ENCODE measurements at places on chromosomes 3 and 15.

- DNase-seq: no peak
Measured at GRCh38 chr3:129648391-129648790, 41.9 kb upstream of the PLXND1 start.

DNA sequence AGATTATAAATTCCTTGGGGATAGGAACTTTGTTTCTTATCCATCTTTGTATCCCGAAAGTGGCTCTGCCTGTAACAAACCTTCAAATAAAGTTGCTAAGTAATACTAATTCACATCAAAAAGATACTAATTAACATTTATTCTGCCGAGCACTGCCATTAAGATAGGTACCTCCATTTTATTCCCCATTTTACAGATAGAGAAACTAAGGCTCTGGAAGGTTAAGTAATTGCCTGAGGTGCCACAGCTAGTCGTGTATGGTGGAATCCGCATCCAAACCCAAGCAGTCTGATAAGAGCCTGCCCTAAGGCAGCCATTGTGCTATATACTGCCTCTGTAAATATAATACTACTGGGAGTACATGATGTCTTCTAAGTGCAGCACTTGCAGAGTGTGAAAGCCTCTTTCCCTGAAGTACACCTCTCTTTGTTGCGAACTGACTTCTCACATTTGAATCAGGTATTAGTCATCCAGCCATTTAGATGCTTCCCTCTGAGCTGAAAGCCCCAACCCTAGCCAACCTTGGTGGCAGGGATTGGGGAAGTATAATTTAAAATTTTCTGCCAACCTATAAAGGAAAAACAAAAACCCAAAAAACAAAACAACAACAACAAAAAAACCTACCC is 78.5 kb upstream of the CHD2 start:
- peak; percentile 27 for DNase-seq

DNA sequence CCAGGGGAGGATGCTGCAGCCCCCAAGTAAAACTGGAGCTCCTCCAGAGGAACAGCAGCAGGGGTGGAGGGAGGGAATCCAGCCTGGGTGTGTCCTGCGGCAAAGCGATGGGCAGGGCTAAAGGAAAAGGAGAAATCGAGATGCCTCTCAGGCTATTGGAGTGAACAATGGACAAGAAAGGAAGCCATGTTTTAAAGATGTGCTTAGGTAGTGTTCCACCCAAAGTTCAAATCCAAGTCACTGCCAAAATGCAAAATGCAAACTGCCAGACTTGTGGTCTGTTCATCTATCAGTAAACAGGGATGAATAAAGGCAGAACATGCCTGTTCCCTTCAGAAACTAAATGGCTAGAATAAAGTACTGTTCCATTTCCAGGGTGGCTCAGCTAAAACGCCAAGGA is 197.5 kb upstream of the NSMCE3 start:
- DNase-seq: no peak

- no peak for DNase-seq
Measured at GRCh38 chr3:28171962-28172361, 69.5 kb upstream of the CMC1 start.

GRCh38 chr3:131843174-131843573 is 191.6 kb downstream of the CPNE4 start:
- no peak for DNase-seq

GRCh38 chr3:81778678-81779182 is 17.3 kb upstream of the GBE1 start:
- DNase-seq: no peak

- peak; percentile 49 for DNase-seq
Measured at GRCh38 chr3:58173669-58174398, 36.9 kb downstream of the DNASE1L3 start.

- no peak for DNase-seq
Measured at GRCh38 chr3:67601919-67602608, 52.3 kb downstream of the SUCLG2 start.

GRCh38 chr3:18355832-18356231 is 69.3 kb downstream of the SATB1 start:
- DNase-seq: no peak

DNA sequence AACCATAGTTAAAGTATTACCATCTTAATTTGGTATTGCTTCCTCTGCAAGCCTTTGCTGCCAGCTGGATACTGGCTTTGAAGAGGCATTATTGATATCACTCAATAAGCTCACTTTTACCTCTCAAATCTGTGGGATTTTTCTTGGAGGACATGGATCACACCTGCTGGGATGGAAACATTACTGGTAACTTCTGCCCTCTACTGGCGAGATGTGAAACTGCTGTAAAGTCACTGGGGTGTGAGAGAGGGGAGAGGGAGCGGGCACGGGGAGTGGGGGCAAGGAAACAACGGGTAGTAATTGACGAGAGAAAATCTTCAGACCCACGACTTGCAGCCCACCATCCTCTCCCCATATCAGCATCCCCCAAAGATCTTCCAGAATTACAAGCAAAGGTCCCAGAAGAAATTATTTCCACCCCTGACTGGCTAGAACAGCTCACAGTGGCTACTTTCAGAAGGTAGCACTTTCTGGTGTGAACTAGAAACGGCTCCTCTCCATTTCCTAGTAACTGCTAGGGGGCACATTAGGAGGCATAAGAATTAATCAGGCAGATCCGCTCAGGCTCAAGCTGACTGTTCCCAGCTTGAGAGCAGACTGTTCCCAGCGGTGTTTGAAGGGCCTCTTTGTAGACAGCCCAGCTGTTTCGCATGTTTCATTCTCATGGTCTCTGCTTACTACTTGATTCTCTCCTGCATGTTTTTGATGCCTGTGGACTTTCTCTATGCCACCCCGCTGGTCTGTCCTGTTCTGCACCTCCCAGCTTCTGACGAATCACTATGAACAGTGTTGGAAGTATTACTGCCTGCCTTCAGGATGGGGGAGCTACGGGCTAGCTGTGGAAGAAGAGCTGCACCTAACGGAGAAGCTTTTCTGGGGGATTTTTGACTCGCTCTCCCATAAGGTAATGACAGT is 230.4 kb upstream of the CHRM5 start:
- DNase-seq: peak; percentile 14

- no peak for DNase-seq
Measured at GRCh38 chr3:40581166-40581565, 56.4 kb downstream of the ZNF621 start.

DNA sequence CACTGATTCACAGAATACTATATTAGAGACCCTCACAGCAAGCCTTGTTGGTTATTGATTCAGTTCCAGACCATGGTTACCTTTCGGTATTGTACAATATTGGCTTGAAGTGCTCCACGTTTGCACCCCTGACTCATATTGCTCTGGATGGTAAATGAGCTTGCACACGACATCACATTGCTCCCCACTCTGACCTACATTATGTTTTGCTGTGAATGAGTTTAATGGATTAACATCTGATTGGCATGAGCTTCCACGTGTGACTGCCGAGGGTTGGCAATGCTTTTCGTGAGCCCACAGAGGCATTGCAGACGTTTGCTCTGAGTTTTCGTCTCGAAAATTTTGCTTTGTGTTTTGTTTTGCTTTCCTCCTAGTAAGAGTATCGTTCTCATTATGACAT is 225.8 kb upstream of the ICE2 start:
- DNase-seq: no peak

DNA sequence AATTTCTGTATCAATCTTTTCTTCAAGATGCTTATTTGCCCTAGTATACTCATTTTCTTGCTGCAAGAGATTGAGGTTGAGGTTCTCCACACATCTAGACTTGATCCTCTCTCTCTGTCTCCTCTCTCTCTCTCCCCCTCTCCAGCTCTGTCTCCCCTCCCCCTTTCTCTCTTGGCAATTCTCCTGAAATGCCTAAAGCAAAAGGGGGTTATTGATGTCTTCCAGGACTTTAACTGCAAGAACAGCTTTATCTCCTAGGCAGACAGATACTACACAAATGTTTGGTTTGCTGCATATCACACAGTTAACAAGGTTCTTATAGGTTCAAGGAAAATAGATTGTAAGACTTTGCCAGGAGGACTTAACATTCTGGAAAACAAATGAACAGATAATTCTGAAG is 52.1 kb downstream of the TMEM212 start:
- no peak for DNase-seq

DNA sequence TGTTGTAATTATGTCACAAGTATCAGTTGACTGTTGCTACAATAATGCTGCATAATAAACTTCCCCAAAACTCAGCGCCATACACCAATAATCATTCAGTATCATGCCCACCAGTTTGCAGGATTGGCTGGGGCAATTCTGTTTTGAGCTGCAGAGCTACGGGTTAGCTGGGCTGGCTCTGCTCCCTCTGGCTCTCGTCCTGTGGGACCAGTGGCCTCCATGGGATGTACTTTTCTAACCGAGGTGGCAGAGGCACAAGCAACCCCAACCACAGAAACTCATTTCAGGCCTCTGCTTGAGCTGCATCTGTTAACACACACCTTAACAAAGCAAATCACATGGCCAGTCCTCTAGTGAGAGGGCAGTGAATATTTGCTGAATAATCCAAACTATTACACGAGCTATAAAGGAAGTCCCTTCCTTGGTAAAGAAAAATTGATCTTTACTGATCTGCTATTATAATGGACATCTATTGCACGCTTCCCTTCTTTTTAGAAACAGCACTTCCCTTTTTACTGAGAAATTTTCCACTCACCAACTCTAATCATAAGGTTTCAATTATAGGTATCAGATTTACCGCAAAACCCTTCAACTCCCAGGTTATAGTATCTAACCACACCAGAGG is 10.9 kb upstream of the BCL2A1 start:
- no peak for DNase-seq

GRCh38 chr15:101325263-101326025 is 30.4 kb upstream of the SNRPA1 start:
- no peak for DNase-seq

- no peak for DNase-seq
Measured at GRCh38 chr15:72184165-72184811, 13.3 kb downstream of the GRAMD2A start.

DNA sequence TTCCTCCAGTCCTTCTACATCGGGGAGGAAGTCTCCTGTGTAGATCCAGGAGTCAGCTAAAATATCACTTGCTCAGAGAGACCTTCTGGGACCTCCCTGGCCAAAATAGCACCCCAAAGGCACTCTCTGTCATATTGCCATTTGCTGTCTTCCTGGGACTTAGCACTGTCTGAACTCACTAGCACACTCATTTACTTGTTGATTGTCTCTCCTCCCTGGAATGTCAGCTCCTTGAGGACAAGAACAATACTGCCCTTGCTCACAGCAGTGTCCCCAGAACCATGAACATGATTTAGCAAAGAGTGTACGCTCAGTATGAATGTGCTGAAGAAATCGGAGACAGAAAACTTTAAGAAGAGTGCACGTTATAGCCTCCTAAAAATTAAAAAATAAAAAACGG is 202.9 kb downstream of the STT3B start:
- no peak for DNase-seq

GRCh38 chr15:70238917-70239316 is 141.2 kb upstream of the TLE3 start:
- no peak for DNase-seq

- no peak for DNase-seq
Measured at GRCh38 chr3:87509401-87509800, 233.0 kb upstream of the POU1F1 start.

DNA sequence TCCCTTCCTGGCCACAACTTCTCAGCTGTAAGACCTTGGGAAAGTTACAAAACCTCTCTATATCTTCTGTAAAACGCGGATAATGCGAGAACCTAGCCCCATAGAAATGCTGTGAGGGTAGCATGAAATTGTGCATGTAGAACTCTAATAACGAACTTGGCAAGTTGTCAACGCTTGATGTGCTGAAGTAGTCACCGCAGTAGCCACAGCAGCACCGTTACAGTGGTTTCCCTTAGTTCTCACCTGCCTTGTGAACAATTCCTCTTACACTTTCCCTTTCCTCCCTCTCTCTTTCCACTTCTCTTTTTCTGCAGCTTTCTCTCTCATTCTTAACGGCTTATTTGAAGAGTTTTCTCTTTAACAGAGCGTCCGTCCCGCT is 447 bp upstream of the SHQ1 start:
- DNase-seq: no peak

DNA sequence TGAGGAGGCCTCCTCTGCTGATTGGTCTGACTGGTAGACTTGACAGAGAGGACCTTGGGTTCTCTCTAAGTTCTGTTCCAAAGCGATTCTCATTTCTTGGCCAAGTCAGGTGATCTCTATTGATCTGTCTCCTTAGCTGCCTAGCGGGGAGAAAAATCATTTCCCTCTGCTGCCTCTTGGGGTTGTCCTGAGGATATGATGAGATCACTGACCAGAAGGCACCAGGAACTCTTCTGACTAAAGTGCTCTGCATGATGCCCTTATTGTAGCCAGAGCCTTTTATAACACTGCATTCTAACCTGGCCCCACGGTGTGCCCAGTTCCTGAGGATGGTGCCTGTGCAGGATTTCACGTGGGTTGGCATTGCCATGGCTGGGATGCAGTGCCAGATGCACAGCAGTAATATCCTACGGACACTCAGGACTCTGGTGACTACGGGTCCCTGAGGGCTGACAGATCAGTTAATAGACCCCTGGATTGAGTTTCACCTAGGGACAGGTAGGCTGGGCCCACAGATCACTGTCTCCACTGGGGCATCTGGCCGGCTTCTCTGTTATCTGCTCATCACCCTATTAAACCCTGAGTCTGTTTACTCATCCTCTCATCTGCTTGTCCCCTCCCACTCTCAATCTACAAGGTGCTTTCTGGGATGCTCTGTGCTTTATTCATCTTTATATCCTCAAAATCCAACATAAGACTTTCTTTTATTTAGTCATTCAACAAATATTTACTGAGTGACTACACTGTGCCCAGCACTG is 3.9 kb upstream of the HEG1 start:
- no peak for DNase-seq

GRCh38 chr15:74378848-74379247 is 11.4 kb upstream of the CYP11A1 start:
- DNase-seq: peak; percentile 60

DNA sequence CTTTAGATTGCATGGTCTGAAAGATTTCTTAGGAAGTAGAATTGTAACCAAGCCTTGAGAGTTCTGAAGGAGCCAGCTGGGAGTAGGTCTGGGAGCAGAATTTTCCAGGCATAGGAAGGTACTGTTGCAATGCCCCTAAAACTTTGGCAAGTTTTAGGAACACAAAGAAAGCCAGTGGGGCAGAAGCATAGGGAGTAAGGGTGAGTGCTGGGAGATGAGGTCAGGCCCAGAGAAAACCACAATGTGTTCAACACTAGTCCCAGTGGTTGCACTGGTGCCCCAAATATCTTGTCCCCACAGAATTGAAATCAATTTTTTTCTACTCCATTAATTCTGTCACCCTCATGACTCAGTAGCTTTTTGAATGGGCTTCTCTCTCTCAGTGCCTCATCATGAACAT is 120.7 kb upstream of the GALNT15 start:
- no peak for DNase-seq

- DNase-seq: no peak
Measured at GRCh38 chr15:94858449-94858848, 627.1 kb downstream of the MCTP2 start.

DNA sequence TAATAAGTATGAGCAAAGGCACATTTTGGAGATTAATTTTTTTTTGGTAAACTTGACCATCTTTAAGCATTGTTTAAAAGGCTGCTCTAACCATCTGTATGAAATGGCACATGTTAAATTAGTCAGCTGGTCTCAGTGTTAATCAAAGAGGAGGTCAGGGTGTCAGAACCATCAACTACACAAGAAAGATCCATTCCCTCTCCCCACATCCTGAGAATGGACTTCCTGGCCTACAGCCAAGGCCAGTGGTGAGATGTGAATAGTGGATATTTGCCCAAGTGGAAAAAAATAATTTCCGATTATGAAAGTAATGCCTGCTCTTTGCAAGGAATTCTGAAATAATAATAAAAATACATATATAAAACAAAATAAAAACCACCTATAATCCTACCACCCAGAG is 641.7 kb downstream of the NR2F2 start:
- DNase-seq: no peak

All from stimulated activated naive CD8-positive, alpha-beta T cell treated with anti-CD3 and anti-CD28 coated beads, Interleukin-15, amount 100 ng/mL, for 72 hours (primary cell).